ENCODE measurements at places on chromosomes 12 and 14.

DNA sequence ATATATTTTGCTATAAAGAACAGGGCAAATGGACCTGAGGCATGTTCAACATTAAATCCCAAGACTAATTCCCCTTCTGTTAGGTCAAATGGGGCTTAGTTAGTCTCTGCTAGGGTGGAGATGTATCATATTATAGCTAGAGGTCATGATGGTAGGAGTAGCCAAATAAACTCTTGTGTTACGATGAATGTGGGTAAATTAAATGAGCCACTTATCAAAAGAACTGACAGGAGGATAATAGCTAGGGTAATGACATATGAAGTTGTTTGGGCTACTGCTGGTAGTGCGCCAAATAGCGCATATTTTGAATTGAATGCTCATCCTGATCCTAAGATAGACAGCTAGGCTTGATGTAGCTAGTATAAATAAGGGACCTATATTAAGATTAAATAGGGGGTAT, 445.0 kb downstream of the GXYLT1 start:
- DNase-seq, result no peak

DNA sequence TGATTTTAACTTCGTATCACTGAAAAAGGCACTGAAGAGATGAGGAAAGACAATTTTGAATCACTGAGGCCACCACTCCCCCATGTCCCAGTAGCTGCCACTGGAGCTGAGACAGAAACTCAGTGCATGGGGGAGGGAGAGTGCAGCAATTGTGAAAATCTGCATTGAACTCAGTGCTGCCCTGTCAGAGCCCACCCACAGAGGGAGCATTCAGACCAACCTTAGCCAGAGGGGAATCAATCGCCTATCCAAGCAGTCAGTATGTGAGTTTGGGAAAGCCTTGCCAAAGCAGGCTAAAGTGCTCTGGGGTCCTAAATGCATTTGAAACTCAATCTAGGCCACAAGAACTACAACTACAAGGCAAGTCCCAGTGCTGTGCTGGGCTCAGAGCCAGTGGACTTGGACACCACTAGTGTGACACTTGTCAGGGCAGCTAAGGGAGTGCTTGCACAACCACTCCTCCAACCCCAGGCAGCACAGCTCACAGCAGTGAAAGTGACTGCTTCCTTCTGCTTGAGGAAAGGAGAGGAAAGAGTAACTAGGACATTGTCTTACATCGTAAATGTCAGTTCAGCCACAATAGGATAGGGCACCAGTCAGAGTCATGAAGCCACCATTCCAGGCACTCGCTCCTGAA, 13.3 kb downstream of the RNASE3 start:
- DNase-seq, result no peak

DNA sequence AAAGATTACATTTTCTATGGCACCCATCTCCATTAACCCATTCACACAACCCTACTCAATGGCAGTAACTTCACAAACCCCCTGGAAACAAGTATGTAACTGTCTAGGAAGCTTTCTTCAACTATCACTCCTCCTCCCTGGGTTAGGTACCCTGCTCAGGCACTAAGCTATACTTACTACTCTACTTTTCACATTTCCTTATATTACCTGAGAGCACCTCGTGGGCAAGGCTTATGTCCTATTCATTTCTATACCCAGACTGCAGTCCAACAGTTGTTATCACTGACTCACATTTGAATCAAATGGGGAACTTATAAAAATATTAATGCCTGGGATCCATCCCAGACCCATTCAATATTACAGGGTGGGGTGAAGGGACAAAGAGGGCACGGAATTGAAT, 4.6 kb downstream of the PAWR start:
- no peak for DNase-seq

DNA sequence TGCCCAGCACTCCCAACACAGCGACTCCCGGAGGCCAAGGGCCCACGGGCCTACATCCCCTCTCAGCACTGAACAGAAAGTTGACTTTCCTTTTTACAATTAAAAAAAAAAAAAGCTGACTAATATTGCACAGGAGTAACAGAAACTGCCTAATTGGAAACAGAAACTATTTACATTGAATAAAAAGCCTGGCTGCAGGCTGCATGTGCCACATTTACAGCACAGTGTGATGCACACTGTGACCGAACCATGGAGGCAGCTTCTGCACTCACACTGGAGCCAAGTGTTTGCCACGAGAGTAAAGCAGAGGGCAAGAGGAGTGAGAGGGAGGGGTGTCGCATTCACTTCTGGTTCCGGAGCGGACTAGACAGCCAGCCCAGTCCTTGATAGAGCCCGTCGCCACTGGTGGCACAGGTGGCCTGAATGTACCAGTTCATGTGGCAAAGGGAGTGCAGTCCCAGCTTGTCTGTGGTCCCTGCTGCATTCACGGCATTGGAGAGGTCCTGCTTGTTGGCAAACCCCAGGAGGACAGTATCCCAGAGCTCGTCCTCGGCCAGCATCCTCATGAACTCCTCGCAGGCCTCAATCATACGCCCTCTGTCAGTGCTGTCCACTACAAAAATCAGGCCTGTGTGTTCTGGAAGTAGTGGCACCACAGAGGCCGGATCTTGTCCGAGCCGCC, 59.2 kb downstream of the SPPL3 start:
- DNase-seq, result no peak

DNA sequence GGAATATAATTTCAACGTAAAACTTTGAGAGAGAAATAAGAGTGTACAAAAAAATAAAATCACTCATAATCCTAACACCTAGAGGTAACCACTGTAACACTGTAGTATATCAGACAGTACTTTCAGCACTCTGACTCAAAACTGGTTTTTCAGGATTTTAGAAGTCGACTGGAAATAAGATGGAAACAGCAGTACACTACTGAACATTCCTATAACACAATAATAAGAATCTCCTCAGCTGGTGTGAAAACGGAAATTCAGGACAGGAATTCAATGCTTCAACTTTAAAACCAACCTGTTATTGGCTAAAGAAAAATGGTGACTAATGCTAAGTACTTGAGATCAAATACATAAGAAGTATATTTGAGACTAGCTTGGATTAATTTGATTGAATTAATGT, 12.3 kb upstream of the PITPNM2 start:
- no peak for DNase-seq

GRCh38 chr12:52630008-52630500, 11.7 kb upstream of the KRT73 start:
- DNase-seq, result no peak

- DNase-seq, result no peak
These were observed 58.9 kb downstream of the DAD1 start for GRCh38 chr14:22530127-22530526.

- no peak for DNase-seq
These were observed 1.5 kb downstream of the FBLN5 start for GRCh38 chr14:91945751-91946621.

GRCh38 chr12:76952995-76953394, 74.2 kb upstream of the CSRP2 start:
- no peak for DNase-seq

DNA sequence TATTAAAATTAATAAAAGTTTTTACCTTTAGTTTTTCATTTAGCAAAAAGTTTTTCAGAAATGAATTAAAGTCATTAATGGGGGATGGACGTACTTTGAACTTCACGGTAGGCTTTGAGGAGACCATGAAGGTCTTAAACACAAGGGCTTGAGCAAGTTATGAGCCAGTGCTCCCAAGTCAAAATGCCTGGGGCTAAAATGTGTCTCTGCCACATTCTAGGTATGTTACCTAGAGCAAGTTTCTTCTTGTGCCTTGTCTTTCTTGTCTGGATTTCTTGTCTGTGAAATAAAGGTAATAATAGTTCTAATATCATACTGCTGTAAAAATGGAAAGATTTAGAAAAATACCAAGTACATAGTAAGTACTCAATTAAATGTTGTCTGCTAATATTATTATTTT, 132.7 kb upstream of the USP15 start:
- DNase-seq, result no peak

DNA sequence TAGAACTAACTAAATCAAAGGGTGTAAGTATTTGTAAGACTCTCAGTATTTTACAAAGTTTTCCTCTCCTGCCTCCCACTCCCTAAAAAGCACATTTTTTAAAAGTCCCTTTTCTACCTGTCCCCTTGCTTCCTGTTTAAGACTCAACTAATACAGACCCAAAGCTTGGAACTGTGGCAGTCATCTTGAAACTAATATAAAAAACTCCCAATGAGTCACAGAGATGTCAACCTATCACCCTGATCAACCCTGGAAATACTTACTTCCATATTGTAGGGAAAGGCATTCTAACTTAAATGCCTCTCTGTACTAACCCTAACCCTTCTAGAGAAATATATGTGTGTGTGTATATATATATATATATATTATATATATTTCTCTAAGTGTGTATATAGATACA, 184.8 kb downstream of the SPTSSA start:
- DNase-seq, result no peak

- DNase-seq, result no peak
These were observed 76.3 kb downstream of the HECTD4 start for GRCh38 chr12:112305951-112306350.

GRCh38 chr14:36522347-36522971, 2.4 kb upstream of the NKX2-1 start:
- no peak for DNase-seq

DNA sequence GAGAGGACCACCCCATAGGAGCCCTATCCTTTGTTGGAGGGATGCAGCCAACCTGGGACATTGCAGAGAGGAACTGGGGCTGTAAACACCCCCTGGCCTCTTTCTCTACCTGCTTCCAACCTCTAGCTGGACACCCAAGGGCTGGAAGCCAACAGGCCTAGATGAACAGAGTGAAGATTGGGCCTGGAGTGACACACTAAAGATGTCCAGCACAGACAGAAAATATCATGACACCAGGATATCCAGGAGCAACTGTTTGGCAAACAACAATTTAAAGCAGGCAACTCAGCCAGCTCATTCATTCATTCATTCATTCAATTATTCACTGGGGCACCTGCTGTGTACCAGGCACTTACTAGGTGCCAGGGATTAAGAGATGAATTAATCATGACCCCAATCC, 125.0 kb upstream of the NCOR2 start:
- DNase-seq, result no peak

- DNase-seq, result no peak
These were observed 217.2 kb downstream of the C12orf50 start for GRCh38 chr12:87812030-87812429.

DNA sequence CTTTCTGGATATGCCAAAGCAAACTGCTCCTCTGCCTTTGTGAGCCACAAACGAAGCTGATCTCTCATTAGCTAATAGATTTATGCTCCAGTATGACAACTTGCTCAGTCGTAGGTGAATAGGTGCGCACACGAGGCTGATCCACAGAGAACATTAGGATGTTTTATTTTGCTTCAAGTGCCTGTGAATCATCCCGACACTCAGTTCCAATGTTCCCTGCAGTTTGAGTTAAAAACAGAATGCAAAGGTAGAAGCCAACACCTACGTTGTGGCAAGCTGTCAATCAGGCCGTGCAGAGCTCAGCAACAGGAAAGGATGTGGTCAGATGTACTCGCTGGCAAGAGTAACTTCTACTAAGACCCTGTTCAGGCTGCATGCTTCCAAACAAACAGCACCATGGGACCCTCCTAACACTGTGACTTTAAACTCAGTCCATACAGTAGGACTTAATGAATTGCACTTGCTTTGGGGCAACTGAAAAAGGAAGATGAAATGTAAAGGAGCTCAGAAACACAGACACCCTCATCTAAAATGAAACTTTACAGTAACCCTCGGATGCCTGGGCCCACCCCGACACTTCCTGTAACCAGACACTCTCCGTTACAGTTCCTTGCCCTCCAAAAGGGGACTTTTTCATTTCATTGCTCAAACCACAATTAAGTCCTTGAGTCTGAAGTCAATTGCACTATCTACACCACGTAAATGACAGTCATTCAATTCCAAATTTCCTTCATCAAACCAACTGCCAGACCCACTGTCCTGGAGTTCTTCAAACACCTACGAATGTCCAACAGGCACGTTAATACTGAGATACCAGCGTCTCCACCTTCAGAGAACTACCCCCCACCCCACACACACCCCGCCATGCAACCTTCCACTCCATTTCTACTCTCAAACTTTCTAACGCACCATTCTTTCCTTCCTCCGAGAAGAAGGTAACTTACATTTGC, 1.6 kb downstream of the CCDC88C start:
- no peak for DNase-seq

DNA sequence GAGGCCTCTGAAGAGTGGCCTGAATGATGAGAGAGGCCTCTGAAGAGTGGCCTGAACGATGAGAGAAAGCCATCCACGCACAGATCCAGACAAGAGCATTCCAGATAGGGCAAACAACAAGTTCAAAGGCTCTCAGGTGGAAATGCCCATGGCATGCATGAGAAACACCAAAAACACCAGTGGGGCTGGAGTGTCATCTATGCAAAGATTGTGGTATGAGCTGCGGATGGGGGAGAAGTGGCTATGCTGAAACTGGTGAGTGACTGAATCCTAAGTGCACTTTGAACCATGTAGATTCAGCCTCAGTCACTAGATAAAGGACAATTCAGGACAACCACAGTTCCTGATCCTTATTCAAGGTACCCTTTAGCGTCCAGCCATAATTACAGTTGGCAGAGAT, 79.4 kb upstream of the GZMB start:
- DNase-seq, result no peak

GRCh38 chr14:58368956-58369355, 26.8 kb upstream of the TOMM20L start:
- no peak for DNase-seq

- DNase-seq, result no peak
These were observed 54.6 kb upstream of the TRAF3 start for GRCh38 chr14:102722646-102723045.

DNA sequence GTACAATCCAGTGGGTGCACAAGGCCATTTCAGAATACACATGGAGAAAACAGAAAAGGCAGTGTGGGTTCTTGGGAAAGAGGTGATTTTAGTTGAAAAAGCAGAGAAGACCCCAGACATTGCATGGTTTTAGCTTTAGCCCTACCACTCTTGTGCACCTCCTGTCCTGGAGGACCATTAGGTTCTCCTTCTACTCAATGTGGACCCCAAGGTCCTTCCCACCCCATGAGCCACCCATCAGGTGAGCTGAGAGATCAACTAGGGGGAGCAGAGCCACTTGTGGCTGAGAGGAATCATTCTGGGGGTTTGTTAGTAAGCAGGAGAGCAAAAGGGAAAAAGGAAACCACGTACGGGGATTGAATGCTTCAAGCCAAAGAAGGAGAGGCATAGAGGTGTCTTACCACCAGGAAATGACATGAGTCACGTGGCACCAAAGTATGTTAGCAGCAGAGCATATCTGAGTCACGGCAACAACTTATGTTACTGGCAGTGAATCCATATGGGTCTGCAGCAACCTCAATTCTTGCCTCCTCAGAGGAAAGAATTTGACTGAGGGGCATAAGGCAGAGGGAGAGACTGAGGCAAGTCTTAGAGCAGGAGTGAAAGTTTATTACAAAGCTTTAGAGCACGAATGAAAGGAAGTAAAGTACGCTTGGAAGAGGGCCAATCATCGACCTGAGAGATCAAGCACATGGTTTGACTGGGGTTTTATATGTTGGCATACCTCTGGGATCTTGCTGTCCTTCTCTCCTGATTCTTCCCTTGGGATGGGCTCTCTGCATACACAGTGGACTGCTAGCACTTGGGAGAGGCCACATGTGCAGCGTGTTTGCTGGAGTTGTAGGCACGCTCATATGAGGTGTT, 73.9 kb downstream of the HSD17B6 start:
- no peak for DNase-seq

All from stimulated activated CD8-positive, alpha-beta memory T cell treated with anti-CD3 and anti-CD28 coated beads, Interleukin-2, amount 100 ng/mL, for 48 hours (primary cell).